Heart left ventricle (tissue), 16 donors: ENCODE measurements at places on chromosomes 1 and 21. TPM values are rescaled to one million over a fixed set of nuclear protein-coding genes. Genes with fewer than 3 reads are reported as not detected.

Gene LAX1
- 0.35 TPM for total RNA-seq

DNA sequence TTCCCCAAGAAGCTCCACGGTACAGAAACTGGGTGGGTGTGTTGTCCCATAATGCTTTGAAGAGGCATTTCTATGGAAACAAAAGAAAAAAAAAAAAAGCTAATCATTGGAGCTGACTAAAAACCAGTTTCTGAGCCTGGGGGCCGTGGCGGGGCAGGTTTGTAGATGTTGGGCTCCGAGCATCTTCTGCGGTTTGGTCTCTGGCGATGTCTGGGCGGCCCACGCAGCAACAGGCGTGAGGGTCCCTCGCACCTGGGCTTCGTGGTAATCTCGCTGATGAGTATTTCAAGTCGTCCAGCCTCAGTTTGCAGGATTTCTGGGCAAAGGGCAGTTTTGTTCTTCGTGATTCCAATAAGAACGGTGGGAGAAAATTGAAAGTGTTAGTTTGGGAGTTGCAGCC, 6.8 kb downstream of the TP73 start:
- no peak for DNase-seq

Gene IFNAR1
- 20.4 TPM for total RNA-seq

Gene CCDC181
- total RNA-seq = 1.2 TPM

DNA sequence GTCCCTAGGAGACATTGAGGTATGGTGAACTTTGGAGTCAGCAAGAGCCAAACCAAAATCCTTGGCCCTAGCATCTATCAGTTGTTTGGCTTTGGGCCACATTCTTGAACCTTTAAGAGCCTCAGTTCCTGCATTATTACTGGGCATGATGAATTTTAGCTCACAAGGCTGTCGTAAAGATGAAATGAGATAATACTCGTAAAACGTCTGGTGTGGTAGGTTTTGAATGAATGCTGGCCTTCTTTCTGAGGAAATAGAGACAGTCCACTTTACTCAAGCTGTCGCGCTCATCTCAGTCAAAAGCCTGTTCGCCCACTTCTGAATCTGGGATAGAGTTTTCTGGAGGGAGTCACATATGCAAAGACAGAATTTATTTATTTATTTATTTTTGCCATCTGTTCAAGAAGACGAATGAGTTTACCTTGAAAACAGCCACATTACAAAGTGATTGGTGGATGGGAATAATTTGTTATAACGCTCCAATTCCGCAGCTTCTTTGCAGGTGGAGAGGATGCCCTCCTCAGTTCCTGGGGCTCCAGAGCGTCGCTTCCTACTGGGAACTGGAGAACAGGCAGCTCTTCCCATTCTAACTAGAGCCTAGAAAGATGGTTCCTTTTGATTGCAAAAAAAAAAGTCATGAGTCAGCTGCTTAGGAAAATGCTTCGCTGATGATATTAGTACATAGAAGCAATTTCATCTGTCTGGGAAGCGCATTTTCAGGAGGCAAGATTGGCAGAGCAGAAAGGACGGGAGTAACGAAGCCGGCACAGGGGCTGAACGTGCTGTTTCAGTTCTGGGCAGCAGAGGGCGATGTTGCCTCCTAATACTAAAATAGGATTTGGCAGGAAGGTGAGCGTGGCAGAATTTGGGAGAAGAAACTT, 49.9 kb upstream of the CYP2J2 start:
- peak; percentile 76 for DNase-seq

Gene CFAP141
- total RNA-seq = not detected

GRCh38 chr1:58883037-58883887, 99.4 kb upstream of the JUN start:
- peak; percentile 65 for DNase-seq

- DNase-seq = peak; percentile 9
These were observed 2.0 kb upstream of the KRTAP19-1 start for GRCh38 chr21:30482130-30482529.

DNA sequence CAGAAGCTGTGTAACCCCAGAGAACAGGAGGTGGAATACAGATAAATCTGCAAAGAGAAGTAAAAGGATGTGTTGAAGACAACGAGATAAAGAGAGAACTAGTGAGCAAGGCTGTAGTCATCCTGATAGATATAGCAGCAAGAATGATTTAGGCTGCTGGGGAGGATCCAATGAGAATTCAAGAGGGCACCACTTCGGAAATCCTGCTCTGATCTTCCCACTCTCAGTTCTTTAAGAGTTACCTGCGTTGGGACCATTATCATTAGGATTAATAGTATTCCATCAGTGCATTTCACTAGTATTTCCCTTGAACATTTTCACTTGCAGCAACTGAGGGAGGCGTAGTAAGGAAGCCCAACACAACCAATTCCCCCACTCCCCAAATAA, at the start of gene BRINP3:
TSS of gene BRINP3 (minus strand) at position 103 of the 387 bp plus-strand sequence.
- no peak for DNase-seq

GRCh38 chr1:98053471-98054366, 132.9 kb upstream of the DPYD start:
- peak; percentile 85 for DNase-seq

DNA sequence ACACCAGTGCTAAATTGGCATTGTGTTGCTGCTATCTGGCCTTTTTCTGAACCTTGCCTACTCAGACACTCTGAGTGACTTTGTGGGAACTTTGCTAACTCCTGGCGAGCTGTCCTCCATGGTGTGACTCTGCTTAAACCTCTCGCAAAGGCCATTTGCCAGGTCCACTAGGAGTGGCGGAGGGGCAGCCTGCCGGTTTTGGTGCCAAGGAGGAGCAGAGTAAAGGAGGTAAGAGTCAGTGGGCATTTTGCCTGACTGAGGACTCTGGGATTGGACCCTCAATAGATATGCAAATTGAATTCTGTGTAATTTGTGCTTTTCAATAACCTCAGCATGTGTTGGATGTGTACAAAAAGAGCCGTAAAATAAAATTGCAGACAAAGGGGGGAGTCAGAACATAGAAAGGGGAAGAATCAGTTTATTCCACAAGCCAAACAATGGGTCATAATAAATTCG, 386.6 kb upstream of the NFIA start:
- peak; percentile 79 for DNase-seq

Gene BMP8A
- total RNA-seq = 0.27 TPM

Gene CYP4X1
- total RNA-seq = 1.7 TPM

DNA sequence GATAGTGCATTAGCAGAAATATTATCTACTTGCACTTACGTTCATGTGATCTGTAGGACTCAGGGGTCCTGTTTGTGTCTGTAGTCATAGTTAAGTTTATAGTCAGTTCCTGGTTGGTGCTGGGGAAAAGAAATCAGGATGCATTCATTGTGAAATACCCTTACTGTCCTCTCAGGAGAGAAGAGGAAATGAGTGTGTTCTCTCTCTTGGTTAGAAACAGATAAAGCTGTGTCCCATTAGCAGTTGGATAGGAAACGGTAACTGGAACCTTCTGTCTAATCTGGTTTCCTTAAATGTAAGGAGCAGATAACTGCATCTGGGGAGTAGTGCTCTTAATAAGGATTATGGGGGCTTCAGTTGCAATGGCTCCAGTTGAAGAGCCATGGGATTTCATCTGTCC, 8.9 kb downstream of the SDCCAG8 start:
- no peak for DNase-seq

DNA sequence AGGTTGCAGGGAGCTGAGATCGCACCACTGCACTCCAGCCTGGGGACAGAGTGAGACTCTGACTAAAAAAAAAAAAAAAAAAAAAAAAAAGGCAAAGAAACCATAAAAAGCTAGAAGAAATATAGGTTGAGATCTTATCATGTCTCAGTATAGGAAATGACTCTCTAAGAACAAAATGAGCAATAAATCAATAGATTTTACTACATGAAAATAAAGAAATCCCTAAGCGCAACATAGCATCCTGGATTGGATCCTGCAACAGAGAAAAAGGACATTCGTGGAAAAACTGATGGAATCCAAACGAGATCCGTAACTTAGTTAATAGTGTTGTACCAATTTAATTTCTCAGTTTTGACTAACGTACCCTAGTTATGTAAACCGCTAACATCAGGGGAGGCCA, 35.3 kb downstream of the SLC1A7 start:
- no peak for DNase-seq

- no peak for DNase-seq
These were observed 54.1 kb upstream of the SLC45A1 start for GRCh38 chr1:8263791-8264190.

GRCh38 chr21:42925114-42925926, at the start of gene ERVH48-1:
Gene ERVH48-1 (minus strand): TSS chr21:42925630. CDS start chr21:42919006, 6,624 bp downstream.
- DNase-seq = no peak

- DNase-seq = no peak
These were observed 88.3 kb downstream of the RPE65 start for GRCh38 chr1:68361346-68361910.

Gene ERICH3
- not detected for total RNA-seq

GRCh38 chr1:205247130-205247921, 19.6 kb downstream of the TMCC2 start:
- no peak for DNase-seq

Gene SYT6
- total RNA-seq = not detected

Gene CNR2
- 0.11 TPM for total RNA-seq

- DNase-seq = no peak
These were observed 59.2 kb downstream of the LHX9 start for GRCh38 chr1:197976368-197976767.

- DNase-seq = no peak
These were observed 49.3 kb downstream of the TRAF5 start for GRCh38 chr1:211375949-211376348.

DNA sequence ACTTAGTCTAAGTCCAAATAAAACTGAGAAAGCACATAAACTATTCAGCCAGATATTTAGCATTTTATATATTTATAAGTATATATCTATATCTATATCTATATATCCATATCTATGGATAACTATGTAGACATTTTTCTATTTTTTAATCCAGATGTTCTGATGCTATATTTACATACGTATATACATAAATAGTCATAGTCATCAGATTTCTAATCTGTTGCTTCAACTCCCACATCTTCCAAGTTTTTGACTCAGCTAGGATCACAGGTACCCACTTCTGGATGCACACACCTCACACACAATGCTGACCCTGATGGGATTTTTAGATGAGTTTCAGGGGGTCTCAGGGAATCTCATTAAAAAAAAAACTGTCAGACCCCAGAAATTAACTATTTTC, 52.2 kb upstream of the ZC3H11B start:
- DNase-seq = no peak

DNA sequence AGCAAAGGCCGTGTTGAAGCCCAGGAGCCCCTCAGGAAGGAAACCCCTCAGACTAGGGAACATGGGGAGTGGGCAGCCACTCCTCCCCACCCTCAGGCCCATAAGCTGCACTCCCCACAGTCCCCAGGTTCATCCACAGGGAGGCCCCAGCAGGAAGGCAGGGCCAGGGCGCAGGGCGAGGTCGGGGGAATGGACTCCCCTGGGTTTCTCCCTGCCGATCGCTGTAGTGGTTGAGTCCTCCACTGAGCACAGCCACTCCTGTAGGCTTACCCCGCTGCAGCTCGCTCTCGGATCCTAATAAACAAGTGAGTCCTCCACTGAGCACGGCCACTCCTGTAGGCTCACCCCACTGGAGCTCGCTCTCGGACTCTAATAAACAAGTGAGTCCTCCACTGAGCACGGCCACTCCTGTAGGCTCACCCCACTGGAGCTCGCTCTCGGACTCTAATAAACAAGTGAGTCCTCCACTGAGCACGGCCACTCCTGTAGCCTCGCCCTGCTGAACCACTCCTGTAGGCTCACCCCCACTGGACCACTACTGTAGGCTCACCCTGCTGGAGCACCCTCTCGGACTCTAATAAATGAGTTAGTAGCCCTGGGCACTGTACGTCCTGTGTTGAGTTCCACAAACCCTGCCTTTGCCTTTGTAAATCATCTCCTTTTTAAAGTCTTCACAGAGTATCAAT, 16.2 kb upstream of the COL18A1 start:
- DNase-seq = peak; percentile 13

GRCh38 chr1:14365301-14365988, 233.0 kb upstream of the KAZN start:
- no peak for DNase-seq

DNA sequence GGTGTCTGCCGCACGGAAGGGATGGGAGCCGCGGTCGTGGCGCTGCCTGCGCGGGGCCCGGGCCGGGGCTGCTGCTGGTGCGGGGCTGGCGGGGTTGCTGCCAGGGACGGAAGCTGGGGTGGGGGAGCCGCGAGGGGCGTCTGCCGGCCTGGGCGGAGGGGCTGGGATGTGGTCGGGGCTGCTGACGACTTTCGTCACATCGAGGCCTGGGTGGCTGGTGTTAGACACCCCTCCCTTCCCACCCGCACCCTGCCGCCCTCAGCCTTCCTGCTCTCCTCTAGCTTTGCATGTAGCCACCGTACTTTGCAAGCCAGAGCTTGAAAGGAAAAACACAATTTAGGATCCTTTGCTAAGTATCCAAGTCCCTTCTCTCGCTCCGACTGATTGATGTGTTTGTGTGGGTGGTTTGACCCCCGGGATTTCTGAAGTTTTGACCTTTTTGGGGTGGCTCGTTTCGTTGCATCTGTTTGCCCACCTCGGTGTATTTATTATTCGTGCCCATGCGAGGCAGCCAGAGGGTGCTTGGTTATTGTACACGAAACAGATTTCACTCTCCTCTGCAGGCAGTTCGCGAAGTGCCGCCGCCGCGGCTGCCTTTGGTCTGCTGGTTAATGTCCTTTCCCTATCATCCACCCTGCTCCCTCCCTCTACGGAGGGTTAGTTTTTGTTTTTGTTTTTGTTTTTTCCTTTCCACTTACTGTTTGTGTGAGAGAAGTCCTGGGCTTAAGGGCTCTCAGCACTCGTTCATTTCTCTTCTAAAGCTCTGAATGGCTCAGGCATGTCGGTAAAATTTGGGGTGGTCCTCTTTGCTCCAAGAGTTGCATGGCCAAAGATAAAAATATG, 868 bp downstream of the C1orf21 start:
- DNase-seq = peak; percentile 66

GRCh38 chr1:118981436-118981835, 6.7 kb downstream of the TBX15 start:
- no peak for DNase-seq

GRCh38 chr1:172162236-172162635, 258.2 kb upstream of the C1orf105 start:
- DNase-seq = no peak

Gene NTNG1
- total RNA-seq = not detected
